ENCODE measurements at places on chromosomes 2 and 18.

DNA sequence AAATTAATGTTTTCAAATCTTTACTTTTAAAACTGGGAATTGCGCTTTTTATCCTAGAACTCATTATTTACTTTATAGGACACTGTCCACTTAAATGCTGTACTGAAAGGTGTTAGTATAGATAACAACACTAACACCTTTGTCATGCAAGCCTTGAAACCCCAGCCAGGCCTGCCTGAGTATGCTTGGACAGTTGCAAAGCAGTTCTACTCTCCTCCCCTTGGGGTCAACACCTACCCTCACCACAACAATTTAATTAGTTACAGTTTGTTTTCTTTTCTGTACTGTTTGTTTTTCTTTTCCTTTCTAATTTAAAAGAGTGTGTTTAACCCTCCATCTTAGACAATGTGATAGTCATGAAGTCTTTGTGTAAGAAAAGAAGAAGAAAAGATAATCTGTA, 18.9 kb upstream of the FAM98A start:
- no peaks in the 10 kb centered on the region for H3K4me1 ChIP-seq
- no peak overlapping the region for H3K27ac ChIP-seq
- no peak overlapping the region for H3K4me3 ChIP-seq
- no peak for DNase-seq
- peaks cover 3% of the 10 kb centered on the region for H3K36me3 ChIP-seq
- no peaks in the 10 kb centered on the region for H3K27me3 ChIP-seq

GRCh38 chr2:212708355-212708754, 169.8 kb upstream of the ERBB4 start:
- peaks cover 2% of the 10 kb centered on the region for H3K27me3 ChIP-seq
- no peak overlapping the region for H3K4me3 ChIP-seq
- no peaks in the 10 kb centered on the region for H3K36me3 ChIP-seq
- no peak overlapping the region for H3K27ac ChIP-seq
- no peak for DNase-seq
- no peaks in the 10 kb centered on the region for H3K4me1 ChIP-seq

DNA sequence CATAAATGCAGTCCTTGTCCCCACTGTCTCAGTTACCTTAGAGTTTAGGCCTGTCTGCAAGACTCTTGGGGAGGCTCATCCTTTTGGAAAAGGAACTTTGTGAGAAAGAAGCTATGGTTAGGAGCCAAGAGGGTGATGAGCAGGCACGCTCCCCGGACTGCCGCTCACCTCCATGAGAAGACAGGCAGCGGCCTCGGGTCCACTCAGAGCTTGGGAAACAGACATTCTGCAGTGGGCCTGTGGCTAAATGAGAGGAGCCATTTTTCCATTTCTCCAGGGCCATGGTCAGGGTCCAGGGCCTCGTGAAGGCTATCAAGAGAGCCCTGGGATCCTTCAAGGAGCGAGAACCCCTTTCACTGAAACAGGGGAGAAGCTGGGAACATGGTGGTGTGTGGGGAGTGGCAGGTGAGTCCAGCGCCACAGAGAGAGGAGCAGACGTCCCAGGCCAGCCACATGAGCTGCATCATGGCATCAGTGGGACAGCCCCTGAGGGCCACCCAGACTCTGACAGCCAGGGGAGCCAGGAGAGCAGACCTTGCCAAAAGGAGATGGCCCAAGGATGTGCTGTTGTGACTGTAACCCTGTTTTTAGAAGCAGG, 4.0 kb upstream of the TEX51 start:
- H3K27me3 ChIP-seq = no peaks in the 10 kb centered on the region
- no peak overlapping the region for H3K27ac ChIP-seq
- no peaks in the 10 kb centered on the region for H3K36me3 ChIP-seq
- no peak for DNase-seq

DNA sequence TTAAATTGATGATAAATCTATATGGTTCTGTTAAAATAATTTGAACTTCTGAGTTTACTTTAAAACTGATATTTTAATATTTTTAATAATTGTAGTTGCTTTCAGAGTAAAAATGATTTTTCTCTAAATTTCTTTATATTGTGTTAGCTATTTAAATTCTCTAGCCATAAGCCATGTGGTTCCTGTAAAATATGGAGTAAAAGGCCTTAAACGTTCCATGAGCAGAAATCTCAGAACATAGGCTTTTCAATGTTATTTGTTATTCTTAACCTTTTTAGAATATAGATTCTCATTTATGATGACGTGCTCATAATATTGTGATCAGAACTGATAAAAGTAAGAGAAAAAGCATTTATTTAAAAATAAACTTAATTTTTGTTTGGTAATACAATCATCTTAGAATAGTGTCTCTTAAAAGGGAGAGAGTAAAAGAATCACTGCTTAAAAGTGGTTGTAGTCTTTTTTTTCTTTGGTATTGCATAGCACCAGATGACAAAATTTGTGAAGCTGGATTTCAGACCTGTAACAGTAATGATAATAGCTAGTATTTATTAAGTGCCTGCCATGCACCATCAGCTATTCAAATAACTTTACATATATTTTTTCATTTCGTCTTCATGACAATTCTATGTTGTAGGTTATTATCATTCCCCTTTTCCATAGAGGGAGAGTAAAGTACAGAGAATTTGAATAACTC, 2.7 kb downstream of the BMPR2 start:
- DNase-seq = no peak
- H3K4me3 ChIP-seq = peak overlapping the region; percentile 99
- H3K27me3 ChIP-seq = peaks cover 10% of the 10 kb centered on the region

GRCh38 chr2:136863874-136864273, 98.5 kb downstream of the THSD7B start:
- H3K27ac ChIP-seq = no peak overlapping the region
- no peaks in the 10 kb centered on the region for H3K27me3 ChIP-seq
- no peaks in the 10 kb centered on the region for H3K36me3 ChIP-seq

DNA sequence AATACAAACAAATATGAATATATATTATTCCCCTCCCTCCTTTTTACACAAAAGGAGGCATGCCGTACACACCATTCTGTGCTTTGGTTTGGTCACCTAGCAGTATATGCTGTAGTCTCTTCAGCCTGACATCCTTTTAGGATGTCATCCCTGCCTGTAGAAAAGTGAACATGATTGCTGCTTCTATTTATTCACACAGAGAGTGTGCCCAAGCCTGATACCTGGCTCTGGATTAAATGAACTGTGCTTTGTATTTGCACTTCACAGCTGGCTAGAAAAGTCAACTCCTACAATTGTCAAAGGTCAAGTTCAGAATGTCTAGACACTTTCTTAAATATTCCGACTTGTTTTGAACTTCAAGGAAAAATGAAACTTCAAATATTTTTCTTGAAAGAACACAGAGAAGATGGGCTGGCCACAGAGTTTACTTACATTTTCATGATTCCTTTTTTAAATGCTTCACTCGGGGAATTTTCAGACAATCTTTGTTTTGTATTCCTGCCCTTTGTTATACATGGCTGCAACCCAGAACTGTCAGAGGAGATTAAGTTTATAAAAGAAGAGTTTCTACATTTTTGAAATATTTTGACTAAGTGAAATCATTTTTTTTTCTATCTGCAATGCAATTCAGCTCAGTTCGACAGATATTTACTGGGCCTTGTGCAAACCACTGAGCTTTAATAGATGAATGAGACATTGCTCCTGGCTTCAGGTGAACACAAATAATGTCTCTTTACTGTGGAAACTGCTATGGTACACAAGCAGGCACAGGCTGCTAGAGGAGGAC, 33.5 kb downstream of the DAPL1 start:
- no peaks in the 10 kb centered on the region for H3K36me3 ChIP-seq
- no peak overlapping the region for H3K4me3 ChIP-seq
- no peak overlapping the region for H3K27ac ChIP-seq
- no peak for DNase-seq
- H3K4me1 ChIP-seq = no peaks in the 10 kb centered on the region
- H3K27me3 ChIP-seq = peaks cover 8% of the 10 kb centered on the region

DNA sequence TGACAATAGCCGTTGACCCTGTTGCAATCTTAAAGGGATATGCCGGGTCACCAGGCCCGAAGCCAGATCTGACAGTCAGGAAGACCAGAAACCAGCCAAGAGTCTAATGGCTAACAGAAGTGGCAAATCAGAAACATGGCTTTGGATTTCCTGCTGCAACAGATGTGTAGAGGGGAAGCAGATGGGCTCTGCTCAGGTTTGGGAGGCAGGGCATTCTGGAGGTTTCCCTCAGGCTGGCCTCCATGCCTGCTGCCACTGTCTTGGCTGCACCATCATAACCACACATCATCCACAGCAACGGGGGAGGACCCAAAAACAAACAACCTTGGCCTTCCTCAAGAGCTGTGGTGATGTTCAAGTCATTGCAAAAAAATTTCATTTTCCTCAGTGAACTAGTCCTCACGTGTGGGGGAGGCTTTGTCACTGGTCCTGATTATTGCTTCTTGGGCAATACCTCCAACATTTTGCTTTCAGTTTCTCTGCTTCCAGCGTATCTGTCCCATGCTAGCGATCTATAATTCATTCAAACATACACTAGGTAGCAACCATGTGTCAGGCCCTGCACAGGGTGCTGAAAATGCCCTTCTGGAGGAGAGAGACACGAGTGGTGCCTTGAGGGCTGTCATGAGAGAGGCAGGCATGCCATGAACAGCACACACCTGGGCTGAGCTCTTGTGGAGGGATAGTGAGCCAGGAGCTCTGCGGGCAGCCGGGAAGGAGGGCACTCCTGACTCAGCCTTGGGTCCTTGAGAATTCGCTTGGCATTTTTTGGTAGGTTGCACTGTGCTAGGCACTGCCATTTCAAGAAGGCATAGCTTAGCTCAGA, 48.2 kb upstream of the LGALSL start:
- peaks cover 10% of the 10 kb centered on the region for H3K27me3 ChIP-seq
- no peaks in the 10 kb centered on the region for H3K36me3 ChIP-seq
- no peak overlapping the region for H3K27ac ChIP-seq
- DNase-seq = no peak
- no peaks in the 10 kb centered on the region for H3K4me1 ChIP-seq

- no peaks in the 10 kb centered on the region for H3K27me3 ChIP-seq
- H3K27ac ChIP-seq = no peak overlapping the region
- H3K36me3 ChIP-seq = peaks cover 32% of the 10 kb centered on the region
- H3K4me3 ChIP-seq = no peak overlapping the region
- H3K4me1 ChIP-seq = no peaks in the 10 kb centered on the region
Observed at GRCh38 chr2:32502941-32503340, 124.9 kb upstream of the TTC27 start.

DNA sequence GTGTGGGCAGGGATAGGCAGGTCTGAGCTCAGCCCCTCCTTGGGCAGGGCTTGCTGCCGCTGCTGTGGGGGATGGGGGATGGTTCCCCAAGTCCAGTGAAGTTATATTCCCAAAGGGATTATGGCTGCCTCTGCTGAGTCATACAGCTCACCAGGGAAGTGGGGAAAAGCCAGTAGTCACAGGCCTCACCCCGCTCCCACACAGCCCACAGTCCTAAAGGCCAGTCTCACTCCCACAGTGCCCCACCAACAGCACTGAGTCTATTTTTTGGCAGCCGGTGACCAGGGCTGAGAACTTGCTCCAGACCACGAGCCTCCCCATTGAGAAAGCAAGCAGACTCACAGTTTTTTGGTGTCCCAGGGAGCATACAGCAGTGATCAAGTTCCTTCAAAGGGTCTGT, 173.3 kb downstream of the OSR1 start:
- no peak overlapping the region for H3K27ac ChIP-seq
- DNase-seq = no peak
- H3K4me1 ChIP-seq = no peaks in the 10 kb centered on the region
- no peaks in the 10 kb centered on the region for H3K27me3 ChIP-seq

- H3K4me1 ChIP-seq = peaks cover 2% of the 10 kb centered on the region
- no peak overlapping the region for H3K27ac ChIP-seq
- H3K4me3 ChIP-seq = no peak overlapping the region
- H3K27me3 ChIP-seq = no peaks in the 10 kb centered on the region
Observed at GRCh38 chr2:102120261-102120660, 22.3 kb upstream of the IL1R1 start.

- no peak overlapping the region for H3K27ac ChIP-seq
- H3K4me1 ChIP-seq = no peaks in the 10 kb centered on the region
- H3K27me3 ChIP-seq = no peaks in the 10 kb centered on the region
Observed at GRCh38 chr18:73613706-73614340, 533.8 kb downstream of the FBXO15 start.

GRCh38 chr18:22826726-22827125, 106.4 kb upstream of the RBBP8 start:
- no peaks in the 10 kb centered on the region for H3K36me3 ChIP-seq
- no peak overlapping the region for H3K4me3 ChIP-seq
- H3K27ac ChIP-seq = no peak overlapping the region
- no peaks in the 10 kb centered on the region for H3K4me1 ChIP-seq

DNA sequence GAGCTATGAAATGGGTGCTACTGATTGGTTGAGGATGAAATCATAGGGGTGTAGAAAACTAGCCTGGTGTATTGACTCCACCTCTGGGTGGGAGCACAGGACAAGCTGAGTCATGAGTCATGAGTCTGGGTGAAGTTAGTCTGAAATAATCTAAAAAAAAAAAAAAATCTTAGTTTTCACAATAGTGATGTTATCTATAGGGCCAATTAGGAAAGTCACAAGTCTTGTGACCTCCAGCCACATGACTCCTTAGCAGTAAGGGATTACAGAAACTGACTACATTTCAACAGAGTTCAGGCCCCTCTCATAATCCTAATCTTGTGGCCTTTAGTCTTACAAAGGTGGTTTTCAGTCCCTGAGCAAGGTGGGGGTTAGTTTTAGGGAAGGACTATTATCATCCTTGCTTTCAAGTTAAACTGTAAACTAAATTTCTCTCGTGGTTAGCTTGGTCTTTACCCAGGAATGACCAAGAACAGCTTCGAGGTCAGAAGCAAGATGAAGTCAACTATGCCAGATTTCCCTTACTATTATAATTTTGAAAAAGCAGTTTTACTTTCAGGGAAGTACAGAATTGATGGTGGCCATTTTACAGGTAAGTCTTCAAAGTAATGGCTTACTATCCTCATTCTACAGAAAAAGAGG, 338.0 kb upstream of the GYPC start:
- H3K27ac ChIP-seq = no peak overlapping the region
- peaks cover 6% of the 10 kb centered on the region for H3K4me1 ChIP-seq
- H3K36me3 ChIP-seq = no peaks in the 10 kb centered on the region
- no peak for DNase-seq

GRCh38 chr2:70647873-70648481, 94.4 kb upstream of the TGFA start:
- H3K27ac ChIP-seq = no peak overlapping the region
- H3K4me1 ChIP-seq = no peaks in the 10 kb centered on the region
- DNase-seq = peak; percentile 76

DNA sequence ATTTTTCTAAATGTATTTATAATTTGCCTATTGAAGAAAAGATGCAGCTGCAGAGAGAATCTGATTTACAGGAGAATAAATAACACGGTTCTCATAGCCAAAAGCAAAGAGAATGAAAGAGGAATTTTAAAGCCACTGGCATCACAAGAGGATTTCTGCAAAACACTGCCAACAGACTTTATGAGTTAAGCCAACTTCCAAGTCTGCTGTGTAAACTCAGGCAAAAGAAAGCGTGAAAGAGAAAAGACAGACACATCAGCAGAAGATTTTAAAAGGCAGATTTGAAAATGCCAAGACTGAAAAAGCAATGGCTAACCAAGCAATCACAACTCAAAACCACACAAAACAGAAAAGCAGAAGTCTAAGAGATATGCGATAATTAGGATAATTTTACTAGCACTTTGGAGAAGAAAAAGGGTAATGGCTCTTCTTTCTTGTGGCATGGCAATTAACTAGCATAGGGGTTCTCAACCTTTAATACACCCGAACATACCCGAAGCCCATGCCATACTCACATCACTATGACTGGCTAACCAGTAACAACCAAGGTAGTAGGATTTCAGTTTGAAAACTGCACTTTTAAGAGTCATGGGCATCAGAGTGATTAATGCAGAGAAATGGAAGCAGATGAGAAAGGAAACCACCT, 4.9 kb downstream of the DARS1 start:
- H3K4me3 ChIP-seq = no peak overlapping the region
- H3K4me1 ChIP-seq = peaks cover 67% of the 10 kb centered on the region
- H3K27me3 ChIP-seq = no peaks in the 10 kb centered on the region

GRCh38 chr2:172735582-172736423, at the start of gene RAPGEF4:
Gene RAPGEF4, plus strand, starts transcription at chr2:172735845. Its CDS starts 139 bp downstream, at chr2:172735984.
- peaks cover 6% of the 10 kb centered on the region for H3K4me1 ChIP-seq
- H3K27ac ChIP-seq = no peak within 1 kb of the TSS
- no peaks in the 10 kb centered on the region for H3K36me3 ChIP-seq
- H3K4me3 ChIP-seq = peak within 1 kb of the TSS; percentile 48
- H3K27me3 ChIP-seq = peaks cover 65% of the 10 kb centered on the region

All from activated CD4-positive, alpha-beta T cell treated with anti-CD3 and anti-CD28 coated beads, Interleukin-2, amount 10 ng/mL, durations not matched to agents 7 days and 5 days (primary cell).